Tongue (tissue), 3 donors: ENCODE measurements at places on chromosomes 6 and 20. TPM values are rescaled to one million over a fixed set of nuclear protein-coding genes. Genes with fewer than 3 reads are reported as not detected.
A peak's percentile ranks its signal among the peaks of the same experiment; 100 is the strongest.

Gene TFEB
- total RNA-seq = 30.7 TPM

Gene CNR1
- total RNA-seq = 0.51 TPM

Gene GNAS-AS1
- total RNA-seq = 2.5 TPM

Gene TMEM244
- total RNA-seq = 2.3 TPM

GRCh38 chr6:165850434-165851019, 187.5 kb upstream of the PDE10A start:
- DNase-seq = peak; percentile 85

DNA sequence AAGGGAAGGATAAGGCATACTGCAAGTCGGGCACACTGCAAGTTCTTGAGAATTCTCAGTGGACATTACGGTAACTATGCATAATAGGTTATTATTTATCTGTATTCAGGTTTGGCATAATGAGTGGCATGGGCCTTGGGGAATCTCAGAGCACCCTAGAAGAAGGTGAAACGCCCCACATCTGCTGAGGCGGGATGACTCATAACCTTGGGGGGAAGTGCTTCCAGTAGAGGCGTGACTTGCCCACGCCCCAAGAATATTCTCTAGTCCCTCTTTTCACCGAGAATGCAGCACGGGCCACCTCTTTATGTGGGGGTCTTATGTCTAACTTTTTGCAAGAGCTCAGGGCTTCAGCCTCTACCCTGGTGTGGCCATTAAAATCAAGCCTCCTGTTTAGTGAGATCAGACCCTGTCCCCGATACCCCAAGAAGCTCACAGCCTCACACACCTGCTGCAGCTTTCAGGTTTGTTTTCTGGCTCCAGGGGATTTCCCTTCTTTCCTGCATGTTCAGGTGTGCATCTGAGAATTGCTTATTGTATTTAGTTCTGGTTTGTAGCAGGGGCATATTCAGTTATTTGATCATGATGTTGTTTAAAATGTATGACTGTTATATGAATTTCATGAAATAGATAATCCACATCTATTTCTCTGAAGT, 19.1 kb downstream of the ZFP64 start:
- no peak for DNase-seq

DNA sequence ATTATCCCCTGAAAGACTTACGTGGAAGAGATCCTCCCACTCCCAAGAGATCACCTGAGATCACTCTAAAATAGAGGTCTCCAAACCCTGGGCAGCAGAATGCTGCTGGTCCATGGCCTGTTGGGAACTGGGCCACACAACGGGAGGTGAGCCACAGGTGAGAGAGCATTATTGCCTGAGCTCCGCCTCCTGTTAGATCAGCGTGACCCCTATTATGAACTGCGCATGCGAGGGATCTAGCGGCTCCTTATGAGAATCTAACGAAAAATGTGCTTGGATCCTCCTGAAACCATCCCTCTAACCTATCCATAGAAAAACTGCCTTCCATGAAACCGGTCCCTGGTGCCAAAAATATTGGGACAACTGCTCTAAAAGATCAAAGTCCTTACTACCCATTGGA, 1057.4 kb downstream of the EPHA7 start:
- no peak for DNase-seq

DNA sequence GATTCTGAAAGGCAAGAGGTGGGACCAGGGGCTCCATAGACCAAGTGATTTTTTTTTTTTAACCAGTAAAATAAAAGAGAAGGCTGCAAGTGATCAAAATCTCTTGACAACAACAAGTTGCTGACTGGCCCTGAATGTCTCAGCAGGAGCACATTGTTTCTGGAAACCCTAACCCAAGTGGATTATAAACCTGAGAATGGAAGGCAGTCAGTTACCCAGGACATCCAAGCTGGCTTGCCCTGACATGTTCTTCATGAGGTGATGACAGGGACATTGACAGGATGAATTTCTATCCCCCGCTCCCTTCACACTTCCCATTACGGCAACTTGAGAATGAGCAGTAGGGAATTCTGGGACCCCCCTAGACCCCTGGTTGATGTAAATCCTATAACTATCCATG, 49.6 kb upstream of the RIPOR2 start:
- peak; percentile 55 for DNase-seq

GRCh38 chr6:170178561-170179477, 112.1 kb downstream of the DLL1 start:
- DNase-seq = peak; percentile 49

DNA sequence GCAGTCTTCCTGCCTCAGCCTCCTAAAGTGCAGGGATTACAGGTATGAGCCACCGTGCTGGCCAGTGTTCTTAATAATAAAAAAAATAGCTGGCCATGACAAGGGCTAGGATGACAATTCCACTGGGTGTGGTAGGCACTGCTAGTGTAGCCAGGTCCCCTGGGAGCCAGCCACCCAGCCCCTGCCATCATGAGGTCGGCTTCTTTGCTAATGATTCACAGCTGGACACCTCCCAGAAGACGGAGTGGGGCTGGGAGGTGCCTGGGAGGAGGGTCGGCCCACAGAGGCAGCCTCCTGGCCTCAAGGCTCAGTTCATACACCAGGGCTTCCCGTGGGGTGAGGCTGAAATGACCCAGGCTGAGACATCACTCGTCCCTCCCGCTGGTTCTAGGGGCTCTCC, 230.4 kb downstream of the TAF4 start:
- no peak for DNase-seq

DNA sequence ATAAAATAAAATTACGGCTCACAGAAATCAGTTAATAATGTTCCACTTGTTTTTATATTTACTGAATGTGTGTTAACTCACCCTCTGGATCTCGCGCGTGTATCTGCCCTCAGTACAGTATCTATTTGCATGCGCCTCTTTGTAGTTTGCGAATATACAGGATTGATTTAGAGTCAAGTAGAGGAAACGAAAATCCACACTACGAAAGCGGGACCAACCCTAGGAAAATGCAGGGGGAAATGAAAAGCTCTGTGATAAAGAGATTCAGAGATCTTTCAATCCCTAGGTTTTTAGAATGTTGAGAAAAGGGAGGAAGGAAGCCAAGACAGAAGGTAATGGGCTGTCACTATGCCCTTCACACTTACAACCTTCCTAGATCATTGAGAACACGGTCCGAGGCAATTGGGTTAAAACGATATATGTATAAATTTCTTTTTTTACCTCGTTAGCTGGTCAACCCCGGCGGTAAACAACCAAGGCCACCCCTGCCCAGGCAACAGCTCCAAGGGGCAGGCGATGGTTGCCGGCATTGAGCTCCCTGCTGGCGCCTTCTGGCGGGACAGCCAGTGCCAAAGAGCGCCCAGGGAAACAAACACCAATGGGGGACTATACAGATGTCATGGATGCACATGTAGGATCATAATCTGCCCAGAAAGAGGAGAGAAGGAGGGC, 792 bp upstream of the FUT9 start:
- DNase-seq = no peak

DNA sequence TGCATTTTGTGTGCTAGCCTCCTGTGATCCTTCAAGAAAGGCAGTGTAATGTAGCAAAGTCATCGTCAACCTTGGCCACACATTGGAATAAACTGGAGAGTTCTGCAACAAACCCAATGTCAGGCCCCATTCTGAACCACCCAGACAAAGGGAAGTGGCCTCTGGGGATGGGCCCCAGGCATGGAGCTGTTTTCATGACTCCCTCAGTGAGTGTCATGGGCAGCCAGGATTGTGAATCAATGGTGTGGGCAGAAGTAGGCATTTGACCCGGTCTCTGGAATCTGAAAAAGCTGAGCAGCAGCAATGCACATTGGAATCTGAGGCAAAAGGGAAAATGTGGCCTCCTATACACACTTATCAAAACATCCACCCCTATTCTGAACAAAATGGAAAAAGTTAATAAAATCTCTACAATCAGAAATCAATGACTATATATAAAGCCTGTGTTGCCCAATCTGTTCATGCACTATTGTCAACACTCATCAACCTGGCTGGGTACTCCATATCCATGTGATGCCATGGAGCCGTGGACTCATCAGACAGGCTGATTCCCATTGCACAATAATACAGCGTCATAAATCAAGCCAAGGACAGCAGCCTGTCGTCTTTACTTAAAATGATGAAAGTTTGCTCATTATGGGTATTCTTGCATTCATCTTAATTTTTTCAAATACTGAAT, 134.9 kb upstream of the STMND1 start:
- DNase-seq = no peak
